WTC11 (cell line): ENCODE measurements at places on chromosomes 11 and 22. TPM values are rescaled to one million over a fixed set of nuclear protein-coding genes. Genes with fewer than 3 reads are reported as not detected.

DNA sequence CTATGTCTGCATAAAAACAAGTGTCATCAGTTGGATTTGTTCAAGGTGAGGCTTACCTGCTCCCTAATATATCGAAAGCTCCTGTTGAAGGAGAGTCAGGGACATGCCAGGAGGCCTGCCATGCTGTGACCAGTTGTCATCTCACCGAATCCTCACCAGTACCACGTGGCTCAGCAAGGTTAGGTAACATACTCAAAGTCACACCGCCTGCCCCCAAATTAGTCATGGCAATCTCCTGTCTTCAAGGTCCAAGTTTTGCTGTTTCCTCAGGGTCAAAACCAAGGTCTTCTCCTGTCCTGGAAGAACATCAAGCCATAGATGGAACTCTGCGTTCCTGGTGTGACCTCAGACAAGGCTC, 67.8 kb downstream of the IGLL1 start:
- H3K27ac ChIP-seq: no peak overlapping the region
- no peak overlapping the region for H3K4me3 ChIP-seq
- H3K36me3 ChIP-seq: no peaks in the 10 kb centered on the region

GRCh38 chr11:47212938-47213337, 1.8 kb upstream of the DDB2 start:
- no peaks in the 10 kb centered on the region; the same call in 1 of the 2 replicates for H3K27me3 ChIP-seq
- peaks cover 10% of the 10 kb centered on the region for H3K36me3 ChIP-seq
- DNase-seq: no peak
- no peak overlapping the region for H3K27ac ChIP-seq

- H3K36me3 ChIP-seq: peaks cover 9% of the 10 kb centered on the region
- no peaks in the 10 kb centered on the region for H3K27me3 ChIP-seq
- DNase-seq: no peak
- H3K27ac ChIP-seq: no peak overlapping the region
- H3K4me1 ChIP-seq: peaks cover 8% of the 10 kb centered on the region
Measured at GRCh38 chr11:111067994-111068393, 177.5 kb upstream of the POU2AF2 start.

PIK3IP1 gene
- total RNA-seq: 1.6 to 2.1 TPM (median 2.0 TPM) in 3 replicates

DNA sequence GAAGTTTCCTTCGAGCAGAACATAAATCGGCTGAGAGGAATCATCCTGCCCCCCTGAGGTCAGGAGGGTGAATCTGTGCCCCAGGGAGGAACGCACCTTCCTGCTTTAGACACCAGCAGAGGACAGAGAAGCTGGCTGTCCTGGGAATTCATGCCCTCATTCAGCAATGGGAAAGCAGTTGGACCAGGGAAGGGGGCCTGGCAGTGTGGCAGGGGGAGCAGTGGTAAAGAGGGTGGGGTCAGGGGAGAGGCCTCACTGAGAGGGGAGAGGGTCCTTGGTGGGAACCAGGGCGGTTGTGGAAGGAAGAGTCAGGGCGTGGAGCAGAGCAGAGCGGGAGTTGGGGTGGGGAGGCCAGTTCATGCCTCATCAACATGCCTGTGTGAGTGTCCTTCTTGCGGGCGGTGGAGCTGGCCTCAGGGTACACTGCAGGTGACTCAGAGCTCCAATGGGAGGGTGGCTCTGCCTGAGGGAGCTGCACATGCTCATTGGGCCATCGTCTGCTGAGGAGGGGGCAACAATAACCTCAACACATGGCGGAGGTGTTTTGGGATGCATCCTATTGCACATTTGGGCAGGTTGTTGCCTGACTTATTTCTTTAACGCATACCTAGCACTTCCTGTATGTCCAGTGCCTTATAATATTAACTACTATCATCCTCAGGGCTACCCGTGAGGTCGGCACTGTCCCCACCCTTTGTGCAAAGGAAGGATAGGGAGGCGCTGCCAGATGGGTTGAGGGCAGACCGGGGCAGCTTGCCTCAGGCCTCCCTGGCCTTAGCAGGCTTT, 23.2 kb downstream of the MED15 start:
- H3K4me3 ChIP-seq: no peak overlapping the region
- no peak for DNase-seq
- H3K27me3 ChIP-seq: no peaks in the 10 kb centered on the region; the same call in 1 of the 2 replicates
- H3K36me3 ChIP-seq: peaks cover 21% of the 10 kb centered on the region
- H3K27ac ChIP-seq: peak overlapping the region; percentile 66

DNA sequence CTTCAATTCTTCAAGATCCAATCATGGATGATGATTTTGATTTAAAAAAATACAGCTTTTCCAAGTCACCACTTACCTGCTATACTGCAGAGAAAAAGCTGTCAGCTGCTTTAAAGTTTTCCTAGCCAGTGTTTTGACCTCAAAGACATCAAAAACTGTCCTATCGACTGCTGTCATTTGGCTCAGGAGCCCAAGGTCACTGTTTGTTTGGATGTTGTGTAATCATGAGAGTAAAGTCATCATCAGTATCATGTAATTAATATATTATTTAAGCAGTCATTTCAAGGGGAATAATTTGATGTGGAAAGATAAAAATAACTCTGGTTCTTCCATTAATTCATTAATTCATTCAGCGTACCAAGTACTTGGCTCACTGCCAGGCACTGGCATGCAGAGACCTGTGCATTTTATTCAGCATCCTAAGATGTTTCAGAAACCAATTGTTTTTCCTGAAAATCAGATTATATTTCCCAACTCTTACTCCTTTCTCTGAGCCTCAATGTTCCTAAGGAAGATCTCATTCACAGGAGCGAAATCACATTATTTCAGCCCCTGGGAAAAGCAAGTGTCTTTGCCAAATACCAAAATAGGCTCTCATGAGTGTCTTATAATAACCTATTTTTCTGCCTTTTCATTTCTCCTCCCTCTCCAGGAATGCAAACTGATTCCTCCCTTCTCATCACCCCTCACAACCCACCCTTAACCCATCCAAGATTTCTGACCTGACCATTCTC, 59.9 kb downstream of the SLC1A2 start:
- peaks cover 9% of the 10 kb centered on the region for H3K27me3 ChIP-seq
- 0 out of 2 replicates have a peak, but pooled peaks cover 7% of the 10 kb centered on the region for H3K4me1 ChIP-seq
- no peaks in the 10 kb centered on the region for H3K36me3 ChIP-seq
- DNase-seq: no peak
- no peak overlapping the region for H3K4me3 ChIP-seq

DNA sequence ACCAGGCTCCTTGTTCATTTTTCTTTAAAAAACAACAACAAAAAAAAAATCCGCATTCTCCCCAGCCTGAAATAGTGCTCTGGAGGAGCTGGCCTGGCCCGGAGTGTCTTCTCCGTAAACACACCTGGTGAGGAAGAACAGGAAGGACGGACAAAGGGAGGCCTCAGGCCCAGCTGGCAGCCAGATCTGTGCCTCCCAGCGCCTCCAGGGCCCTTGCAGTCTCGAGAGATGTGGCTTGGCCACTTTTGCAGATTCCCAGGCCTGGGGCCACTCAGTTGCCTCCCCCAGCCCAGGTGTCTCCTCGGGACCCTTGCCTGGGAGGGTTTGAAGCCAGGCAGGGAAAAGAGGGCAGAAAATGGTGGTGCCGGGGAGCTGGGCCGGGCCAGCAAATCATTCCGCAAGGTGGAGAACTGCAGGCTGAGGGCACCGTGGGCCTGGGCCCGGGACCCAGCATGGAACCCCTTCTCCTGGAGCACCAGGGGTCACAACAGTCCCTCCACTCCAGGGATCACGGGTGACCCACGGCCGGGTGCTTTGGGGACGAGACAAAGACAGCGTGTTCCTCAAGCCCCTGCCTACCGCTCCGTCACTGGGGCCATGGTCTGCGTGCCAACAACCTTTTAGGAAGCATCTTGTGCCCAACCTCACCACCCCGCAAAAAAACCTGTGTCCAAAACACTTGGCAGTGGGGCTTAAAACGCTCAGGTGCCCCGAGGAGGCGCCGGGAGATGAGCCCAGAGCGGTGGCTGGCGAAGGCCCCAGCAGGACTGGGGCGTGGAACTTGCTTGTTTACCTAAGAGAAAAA, 67.1 kb upstream of the WNT7B start:
- H3K36me3 ChIP-seq: no peaks in the 10 kb centered on the region
- H3K27ac ChIP-seq: peak overlapping the region; percentile 82; the same call in 1 of the 2 replicates
- H3K27me3 ChIP-seq: peaks cover 36% of the 10 kb centered on the region
- peaks cover 14% of the 10 kb centered on the region for H3K4me1 ChIP-seq

GRCh38 chr11:68181719-68182451, 31.2 kb downstream of the KMT5B start:
- peaks cover 29% of the 10 kb centered on the region for H3K4me1 ChIP-seq
- peaks cover 40% of the 10 kb centered on the region for H3K36me3 ChIP-seq
- H3K27ac ChIP-seq: no peak overlapping the region
- DNase-seq: no peak
- no peaks in the 10 kb centered on the region for H3K27me3 ChIP-seq

CAPRIN1 gene
- total RNA-seq: 282 to 288 TPM (median 288 TPM) in 3 replicates

GRCh38 chr11:41245704-41246398, 213.6 kb downstream of the LRRC4C start:
- H3K36me3 ChIP-seq: no peaks in the 10 kb centered on the region
- H3K27ac ChIP-seq: no peak overlapping the region
- peaks cover 12% of the 10 kb centered on the region for H3K4me1 ChIP-seq
- DNase-seq: peak; percentile 35

- no peak overlapping the region for H3K4me3 ChIP-seq
- DNase-seq: no peak
- H3K36me3 ChIP-seq: peaks cover 16% of the 10 kb centered on the region
- H3K27me3 ChIP-seq: no peaks in the 10 kb centered on the region
Measured at GRCh38 chr22:24819487-24819886, 13.5 kb downstream of the SGSM1 start.

EXPH5 gene
- 8.1 to 11.2 TPM (median 9.2 TPM) in 3 replicates for total RNA-seq

GRCh38 chr22:46593211-46593681, 26.9 kb upstream of the GRAMD4 start:
- no peak for DNase-seq
- H3K36me3 ChIP-seq: no peaks in the 10 kb centered on the region
- peaks cover 18% of the 10 kb centered on the region for H3K4me1 ChIP-seq
- H3K4me3 ChIP-seq: no peak overlapping the region

FGF19 gene
- 17.6 to 19.3 TPM (median 18.6 TPM) in 3 replicates for total RNA-seq

DNA sequence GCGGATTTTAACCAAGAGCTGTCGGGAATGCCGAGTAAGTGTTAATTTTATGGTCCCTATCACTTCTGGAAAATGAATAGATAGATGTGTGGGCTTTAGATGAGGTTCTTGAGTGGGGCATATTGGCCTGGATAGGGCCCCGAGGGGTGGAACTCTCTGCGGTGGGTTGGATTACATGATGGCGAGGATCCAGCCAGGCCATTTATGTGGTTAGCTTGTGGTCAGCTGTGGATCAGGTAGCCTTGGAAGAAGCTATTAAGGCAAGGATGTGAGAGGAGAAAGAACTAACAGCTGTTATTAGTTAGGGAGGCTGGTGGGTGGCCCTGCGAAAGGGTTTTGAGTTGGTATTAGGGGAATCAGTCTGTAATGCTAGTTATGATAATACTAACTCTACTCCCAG, 268.4 kb downstream of the NELL1 start:
- H3K27me3 ChIP-seq: no peaks in the 10 kb centered on the region
- no peaks in the 10 kb centered on the region for H3K36me3 ChIP-seq
- H3K27ac ChIP-seq: no peak overlapping the region
- no peak for DNase-seq
- no peak overlapping the region for H3K4me3 ChIP-seq
- H3K4me1 ChIP-seq: no peaks in the 10 kb centered on the region

DNA sequence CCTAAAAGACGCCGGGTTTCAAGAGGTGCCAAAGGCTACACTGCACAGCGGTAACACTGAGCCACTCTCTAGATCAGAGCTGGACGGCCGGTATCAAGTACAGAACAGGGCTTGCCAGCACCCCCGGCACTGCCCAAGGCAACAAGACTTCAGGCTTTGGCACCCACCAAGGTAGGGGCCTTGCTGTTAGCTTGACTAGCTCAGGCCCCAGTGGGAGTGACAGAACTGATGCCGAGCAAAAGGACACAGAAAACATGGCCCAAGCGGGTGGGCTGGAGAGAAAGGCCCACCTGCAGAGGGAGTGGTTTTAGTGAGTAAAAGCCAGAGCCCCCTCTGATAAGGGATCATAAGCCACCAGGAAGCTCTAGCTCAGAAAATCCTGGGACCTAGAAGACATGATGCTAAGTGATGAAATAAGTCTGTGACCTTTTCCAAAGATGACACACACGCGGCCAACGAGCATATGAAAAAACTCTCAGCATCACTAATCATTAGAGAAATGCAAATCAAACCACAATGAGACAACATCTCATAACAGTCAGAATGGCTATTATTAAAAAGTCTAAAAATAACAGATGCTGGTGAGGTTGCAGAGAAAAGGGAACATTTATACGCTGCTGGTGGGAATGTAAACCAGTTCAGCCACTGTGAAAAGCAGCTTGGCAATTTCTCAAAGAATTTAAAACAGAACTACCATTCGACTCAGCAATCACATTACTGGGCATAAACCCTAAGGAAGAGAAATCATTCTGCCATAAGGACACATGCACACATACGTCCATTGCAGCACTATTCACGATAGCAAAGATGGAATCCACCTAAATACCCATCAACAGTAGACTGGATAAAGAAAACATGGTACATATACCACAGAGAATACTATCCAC, 12.9 kb downstream of the EHD1 start:
- no peak overlapping the region for H3K4me3 ChIP-seq
- H3K27ac ChIP-seq: peak overlapping the region; percentile 90
- peaks cover 17% of the 10 kb centered on the region for H3K4me1 ChIP-seq
- no peak for DNase-seq
- H3K36me3 ChIP-seq: no peaks in the 10 kb centered on the region

TMPRSS5 gene
- 0.85 to 1.7 TPM (median 1.1 TPM) in 3 replicates for total RNA-seq

- no peak overlapping the region for H3K4me3 ChIP-seq
- no peak overlapping the region for H3K27ac ChIP-seq
- H3K36me3 ChIP-seq: no peaks in the 10 kb centered on the region
- DNase-seq: no peak
Measured at GRCh38 chr22:19840955-19841640, 13.6 kb downstream of the GNB1L start.

GRCh38 chr11:109401545-109401944, 20.4 kb upstream of the C11orf87 start:
- H3K4me3 ChIP-seq: no peak overlapping the region
- H3K4me1 ChIP-seq: no peaks in the 10 kb centered on the region
- DNase-seq: no peak
- no peak overlapping the region for H3K27ac ChIP-seq

DNA sequence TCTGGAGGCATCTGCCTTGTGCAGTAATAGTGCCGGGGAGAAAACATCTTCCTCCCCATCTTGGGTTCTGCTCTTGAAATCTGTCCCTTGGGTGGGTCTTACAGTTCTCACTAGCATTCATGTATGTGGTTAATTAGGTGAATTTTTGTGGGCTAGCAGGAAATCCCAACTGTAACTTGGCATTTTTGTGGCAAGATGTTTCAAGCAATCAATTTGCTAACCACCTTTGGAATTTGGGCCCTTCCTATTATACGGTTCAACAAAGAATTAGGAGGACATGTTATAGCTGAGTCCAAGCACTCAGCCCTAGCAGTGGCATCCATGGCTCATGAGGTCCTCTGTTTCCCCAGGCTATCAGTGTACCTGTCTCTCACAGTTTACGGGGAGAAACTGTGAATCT, 89.1 kb upstream of the MTNR1B start:
- H3K4me3 ChIP-seq: no peak overlapping the region
- H3K36me3 ChIP-seq: no peaks in the 10 kb centered on the region; the same call in 1 of the 2 replicates
- H3K27ac ChIP-seq: no peak overlapping the region
- no peak for DNase-seq
- no peaks in the 10 kb centered on the region for H3K27me3 ChIP-seq

DNA sequence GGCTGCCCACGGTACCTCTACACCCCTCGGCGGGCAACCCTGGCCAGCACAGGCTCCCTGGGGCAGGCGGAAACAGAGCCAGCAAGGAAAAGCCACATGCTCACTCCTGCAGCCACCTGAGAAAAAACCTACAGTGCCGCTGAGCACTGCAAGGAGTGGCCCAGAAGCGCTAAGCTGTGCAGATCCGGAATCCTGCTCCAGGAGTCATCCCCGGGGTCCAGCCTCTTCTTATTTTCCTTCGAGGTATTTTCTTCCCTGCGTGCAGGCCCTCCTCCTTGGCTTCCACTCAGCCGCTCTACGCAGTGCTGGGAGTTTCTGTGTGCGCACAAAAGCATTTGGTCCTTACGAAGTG, 81.0 kb downstream of the TRMU start:
- no peaks in the 10 kb centered on the region for H3K27me3 ChIP-seq
- no peak for DNase-seq
- H3K4me1 ChIP-seq: no peaks in the 10 kb centered on the region
- no peak overlapping the region for H3K4me3 ChIP-seq
- no peak overlapping the region for H3K27ac ChIP-seq
